K562 (cell line): ENCODE measurements at places on chromosomes 2 and 18. TPM values are rescaled to one million over a fixed set of nuclear protein-coding genes. Genes with fewer than 3 reads are reported as not detected.

Gene LINC00305
- not detected in 2 replicates for total RNA-seq

Gene SMAD2
- 45.1 and 49.6 TPM in 2 replicates for total RNA-seq

Gene AFF3
- 0.02 and 0.11 TPM in 2 replicates for total RNA-seq

Gene CIDEA
- not detected in 2 replicates for total RNA-seq

Gene CTAGE1
- total RNA-seq, result not detected in 2 replicates

Gene CPS1
- 5.0 and 6.0 TPM in 2 replicates for total RNA-seq

Gene C2orf15
- 0.16 and 0.18 TPM in 2 replicates for total RNA-seq

Gene DSC1
- total RNA-seq, result not detected in 2 replicates

Gene NCKAP5
- total RNA-seq, result not detected in 2 replicates

Gene NT5C1B
- total RNA-seq, result not detected in 2 replicates

Gene FAHD2A
- 36.6 and 37.5 TPM in 2 replicates for total RNA-seq

Gene CHST10
- 16.8 and 19.3 TPM in 2 replicates for total RNA-seq

Gene POTEF
- total RNA-seq, result 2.1 and 2.2 TPM in 2 replicates

Gene TXNDC2
- total RNA-seq, result 2.0 and 3.8 TPM in 2 replicates

Gene VRK2
- 36.2 and 38.0 TPM in 2 replicates for total RNA-seq

Gene HOXD9
- not detected in 2 replicates for total RNA-seq

Gene NYAP2
- 0.04 TPM in 2 replicates for total RNA-seq

Gene STARD7
- 192 and 196 TPM in 2 replicates for total RNA-seq

Gene PARD6G
- total RNA-seq, result 0.92 and 1.2 TPM in 2 replicates

Gene ANO7
- 4.1 and 5.1 TPM in 2 replicates for total RNA-seq

Gene ASPRV1
- 0.58 and 0.60 TPM in 2 replicates for total RNA-seq

Gene POMC
- not detected in 2 replicates for total RNA-seq

Gene CIB4
- total RNA-seq, result not detected in 2 replicates

Gene SCN9A
- 8.5 and 10.4 TPM in 2 replicates for total RNA-seq

Gene OTX1
- 6.4 and 7.1 TPM in 2 replicates for total RNA-seq

Gene PRKAG3
- not detected in 2 replicates for total RNA-seq

Gene KCNG2
- total RNA-seq, result not detected in 2 replicates

Gene NLRC4
- total RNA-seq, result 0.07 TPM in 1 of 2 replicates, not detected in the other

Gene FER1L5
- not detected in 2 replicates for total RNA-seq

Gene VWC2L
- total RNA-seq, result not detected in 2 replicates

Gene FBXO36
- 0.29 and 0.47 TPM in 2 replicates for total RNA-seq

Gene IGFBP5
- total RNA-seq, result 1.9 and 2.5 TPM in 2 replicates

Gene DES
- 17.4 and 21.9 TPM in 2 replicates for total RNA-seq

Gene ARID5A
- 11.0 and 12.4 TPM in 2 replicates for total RNA-seq

Gene ELOA2
- not detected in 2 replicates for total RNA-seq

Gene ALK
- not detected in 2 replicates for total RNA-seq

Gene EFHD1
- total RNA-seq, result 5.1 and 5.2 TPM in 2 replicates

Gene TRIM54
- total RNA-seq, result not detected in 2 replicates

Gene AGXT
- 0.18 TPM in 2 replicates for total RNA-seq

Gene TSGA10
- total RNA-seq, result 2.8 TPM in 2 replicates

Gene PSMA8
- not detected in 2 replicates for total RNA-seq

Gene DUSP19
- 3.5 and 4.7 TPM in 2 replicates for total RNA-seq

Gene LRATD1
- 6.5 and 7.3 TPM in 2 replicates for total RNA-seq

Gene HRH4
- total RNA-seq, result not detected in 2 replicates

Gene CDH2
- 0.04 and 0.09 TPM in 2 replicates for total RNA-seq

Gene TM4SF20
- not detected in 2 replicates for total RNA-seq

Gene TUBA3D
- total RNA-seq, result not detected in 2 replicates
